NCI-H1417 treated with DMSO at 0.1 percent for 48 hours (cell line): ENCODE measurements at places on chromosomes 4 and X.

DNA sequence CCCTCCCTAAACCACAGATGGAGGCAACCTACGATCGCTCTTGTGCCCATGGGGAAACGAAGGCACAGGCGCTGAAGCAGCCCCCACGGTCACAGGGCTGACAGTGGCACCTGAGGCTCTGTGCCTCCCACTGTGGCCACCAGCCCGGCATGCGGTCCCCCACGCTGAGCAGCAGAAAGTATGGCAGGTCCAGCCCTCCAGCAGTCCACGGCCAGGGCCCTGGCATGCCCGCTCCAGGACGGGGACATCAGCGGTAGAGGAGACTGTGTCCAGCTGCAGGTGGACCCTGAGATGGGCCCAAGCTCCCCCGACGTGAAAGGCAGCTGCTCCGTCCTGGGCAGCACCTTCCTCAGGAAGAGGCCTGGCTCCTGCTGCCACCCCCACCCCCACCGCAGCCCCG is 61.2 kb downstream of the FAM53A start:
- no peak for DNase-seq

DNA sequence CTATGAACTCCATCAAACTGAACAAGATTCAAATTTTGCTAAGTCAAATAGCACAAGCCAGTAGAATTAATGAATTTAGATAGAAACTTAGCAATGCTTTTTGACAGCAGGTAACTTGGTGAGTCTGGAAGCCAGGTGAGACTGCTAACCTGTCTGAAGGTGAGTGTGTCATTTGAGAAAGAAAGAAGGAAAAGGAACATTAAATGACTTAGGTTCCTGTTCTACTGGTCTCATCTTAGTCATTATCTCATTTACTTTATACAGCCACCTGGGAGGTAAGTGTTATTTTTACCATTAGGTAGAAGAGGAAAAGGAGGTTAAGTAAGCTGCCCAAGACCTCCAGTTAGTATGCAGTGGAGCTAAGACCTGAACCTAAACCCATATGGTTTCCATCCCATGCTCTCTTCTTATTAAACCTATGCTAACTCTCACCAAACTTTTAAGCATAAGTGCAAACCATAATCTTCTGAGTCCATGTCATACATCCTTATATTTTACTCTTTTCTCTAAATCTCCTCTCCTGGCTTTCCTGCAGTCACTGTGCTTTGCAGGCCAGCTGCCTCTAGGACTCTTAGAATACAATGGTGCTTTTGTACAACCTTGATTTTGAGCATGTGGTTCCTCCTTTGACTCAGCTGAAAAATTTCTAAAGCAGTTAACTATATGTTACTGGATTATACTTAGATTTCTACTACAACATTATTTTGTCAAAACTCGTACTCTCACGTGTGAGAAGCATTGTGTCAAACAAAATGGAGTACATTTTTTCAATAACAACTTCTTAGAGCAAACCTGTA is 68.5 kb downstream of the ATP10D start:
- DNase-seq, result no peak

- no peak for DNase-seq
Measured at GRCh38 chrX:149494844-149495565, 10.1 kb downstream of the IDS start.

GRCh38 chr4:145131848-145132247 is 33.7 kb downstream of the ABCE1 start:
- no peak for DNase-seq

- DNase-seq, result no peak
Measured at GRCh38 chr4:27020603-27021002, 160.0 kb downstream of the STIM2 start.

DNA sequence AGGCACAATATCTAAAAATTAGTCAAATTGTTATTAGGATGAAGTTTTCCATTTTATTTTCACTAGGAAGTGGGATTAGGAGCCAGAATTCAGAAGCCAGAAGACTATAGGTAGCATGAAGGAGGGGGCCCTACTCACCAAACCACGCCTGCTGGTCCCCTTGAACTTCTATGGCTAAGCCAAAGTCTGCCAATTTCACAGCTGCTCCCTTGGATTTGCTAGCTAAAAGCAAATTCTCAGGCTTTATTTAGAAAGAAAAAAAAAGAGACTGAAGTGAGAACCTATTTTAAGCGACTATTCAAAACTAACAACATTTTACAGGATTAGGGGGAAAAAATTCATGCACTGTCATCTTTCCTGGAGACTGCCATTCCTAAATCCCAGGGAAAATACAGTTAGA is 224.3 kb downstream of the CAMK2D start:
- no peak for DNase-seq

DNA sequence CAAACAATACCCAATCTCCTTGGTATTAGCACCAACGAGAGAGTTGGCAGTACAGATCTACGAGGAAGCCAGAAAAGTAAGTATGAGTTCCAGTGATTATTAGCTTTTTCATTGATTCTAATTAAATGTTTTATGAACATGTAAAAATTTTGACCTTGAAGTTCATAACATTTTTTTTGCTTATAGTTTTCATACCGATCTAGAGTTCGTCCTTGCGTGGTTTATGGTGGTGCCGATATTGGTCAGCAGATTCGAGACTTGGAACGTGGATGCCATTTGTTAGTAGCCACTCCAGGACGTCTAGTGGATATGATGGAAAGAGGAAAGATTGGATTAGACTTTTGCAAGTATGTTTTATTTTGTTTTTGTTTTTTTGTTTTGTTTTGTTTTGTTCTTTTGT is 10.1 kb downstream of the DDX3X start:
- no peak for DNase-seq

- DNase-seq, result no peak
Measured at GRCh38 chr4:94221916-94222315, 14.3 kb downstream of the SMARCAD1 start.

GRCh38 chr4:24024157-24024556 is 134.3 kb upstream of the PPARGC1A start:
- no peak for DNase-seq

DNA sequence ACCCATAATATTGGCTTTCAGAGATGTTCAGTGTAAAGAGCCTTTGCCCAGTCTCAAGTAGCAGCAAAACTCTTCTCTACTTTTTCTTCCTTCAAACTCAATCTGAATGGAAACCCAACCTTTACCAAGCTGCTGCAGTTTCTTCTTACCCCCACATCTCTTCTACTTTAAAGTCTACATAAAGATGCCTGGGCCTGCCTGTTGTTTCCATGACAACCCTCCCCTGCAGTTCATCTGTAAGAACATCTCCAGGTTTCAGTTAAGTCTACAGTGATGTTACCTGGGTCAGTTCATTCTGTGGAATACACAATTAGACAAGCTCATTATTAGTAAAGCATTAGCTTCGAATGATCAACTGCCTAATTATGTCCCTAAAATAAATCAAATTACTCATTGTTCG is 81.4 kb downstream of the SPANXN3 start:
- DNase-seq, result no peak

DNA sequence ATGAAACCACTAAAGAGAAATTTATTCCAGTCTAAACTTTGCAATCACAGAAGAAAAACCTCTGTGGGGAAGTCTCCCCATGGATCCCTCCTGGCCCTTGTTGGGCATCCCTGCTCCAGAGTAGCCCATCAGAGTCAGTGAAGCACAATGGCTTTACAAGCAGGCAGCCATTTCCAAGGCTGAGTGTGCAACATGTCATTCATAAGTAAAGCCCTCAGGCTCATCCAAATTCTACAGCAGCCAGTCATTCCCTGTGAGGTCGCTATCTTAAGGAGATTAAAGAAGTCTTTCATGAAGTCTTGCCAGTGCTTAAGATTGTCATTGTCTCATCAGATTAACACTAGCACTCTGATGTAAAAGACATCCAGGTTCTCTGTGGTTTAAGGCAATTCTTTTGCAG is 17.0 kb upstream of the MAPK10 start:
- DNase-seq, result no peak

DNA sequence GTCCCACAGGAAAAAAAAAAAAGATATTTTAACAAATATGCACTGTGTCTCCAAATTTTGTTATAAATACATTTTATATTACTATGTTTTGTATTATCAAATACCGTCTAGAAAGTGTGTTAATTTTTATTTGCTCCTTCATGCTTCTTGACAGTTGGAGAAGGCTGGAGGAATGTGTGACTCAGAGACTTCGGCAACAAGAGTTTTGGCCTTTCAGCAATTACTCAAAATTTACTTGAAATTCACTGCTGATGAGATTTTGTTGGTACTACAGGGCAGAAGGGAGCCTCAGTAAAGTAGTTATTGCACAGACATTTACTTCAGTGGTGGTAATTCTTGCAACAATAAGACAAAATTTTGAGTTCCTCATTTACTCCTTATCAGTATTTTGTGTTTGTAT is 2164.0 kb downstream of the PCDH7 start:
- no peak for DNase-seq

DNA sequence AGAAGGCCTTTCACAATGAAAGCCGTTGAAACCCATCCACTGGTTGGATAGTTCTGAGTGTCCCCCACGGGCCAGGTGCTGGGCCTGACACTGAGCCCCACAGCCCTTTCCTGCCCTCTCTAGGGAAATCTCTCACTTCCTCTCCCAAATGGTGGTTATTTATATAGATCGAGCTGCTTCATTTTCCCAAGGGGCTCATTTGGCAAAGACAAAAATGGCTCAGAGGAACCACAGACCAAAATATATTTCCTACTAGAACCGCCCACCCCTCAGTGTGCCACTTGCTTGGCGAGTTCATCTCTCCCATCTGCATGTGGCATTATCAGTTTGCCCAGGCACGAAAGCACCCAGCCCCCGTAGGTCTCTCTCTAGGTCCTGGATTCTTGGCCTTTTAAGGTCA is 53.3 kb upstream of the STIM2 start:
- DNase-seq, result no peak

DNA sequence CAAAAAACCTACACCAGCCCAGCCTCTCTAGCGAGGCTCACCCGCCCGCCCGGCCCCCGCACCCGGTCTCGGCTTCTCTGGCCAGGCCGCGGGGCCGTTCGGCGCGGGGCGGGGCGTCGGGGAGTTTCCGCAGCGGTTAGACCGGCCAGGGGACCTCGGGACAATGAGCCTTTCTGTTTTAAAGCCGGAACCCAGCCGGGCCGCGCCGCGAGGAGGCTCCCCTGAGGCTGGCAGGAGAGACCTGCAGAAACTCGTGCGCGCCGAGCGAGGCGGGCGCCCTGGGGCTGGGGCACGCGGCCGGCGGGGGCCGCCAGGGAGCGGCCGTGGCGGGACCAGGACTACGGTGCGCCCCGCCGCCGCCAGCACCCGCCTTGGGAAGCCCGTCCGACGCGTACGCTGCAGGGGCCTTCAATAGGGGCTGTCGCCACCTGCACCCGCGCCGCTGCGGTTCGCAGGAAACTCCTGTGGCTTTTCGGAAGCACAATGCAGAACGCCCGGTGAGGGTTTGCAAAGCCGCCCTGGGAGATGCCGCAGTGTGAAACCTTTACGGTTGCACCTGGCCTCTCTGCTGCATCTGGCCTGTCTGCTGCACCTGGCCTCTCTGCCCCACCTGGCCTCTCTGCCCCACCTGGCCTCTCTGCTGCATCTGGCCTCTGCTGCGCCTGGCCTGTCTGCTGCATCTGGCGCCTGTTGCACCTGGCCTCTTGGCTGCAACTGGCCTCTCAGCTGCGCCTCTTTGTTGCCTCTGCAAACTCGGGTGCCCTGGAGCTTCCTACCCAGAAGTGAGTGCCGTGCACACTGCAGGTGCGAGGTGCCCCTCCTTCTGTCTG is 63.9 kb downstream of the TRAPPC11 start:
- peak; percentile 42 for DNase-seq

DNA sequence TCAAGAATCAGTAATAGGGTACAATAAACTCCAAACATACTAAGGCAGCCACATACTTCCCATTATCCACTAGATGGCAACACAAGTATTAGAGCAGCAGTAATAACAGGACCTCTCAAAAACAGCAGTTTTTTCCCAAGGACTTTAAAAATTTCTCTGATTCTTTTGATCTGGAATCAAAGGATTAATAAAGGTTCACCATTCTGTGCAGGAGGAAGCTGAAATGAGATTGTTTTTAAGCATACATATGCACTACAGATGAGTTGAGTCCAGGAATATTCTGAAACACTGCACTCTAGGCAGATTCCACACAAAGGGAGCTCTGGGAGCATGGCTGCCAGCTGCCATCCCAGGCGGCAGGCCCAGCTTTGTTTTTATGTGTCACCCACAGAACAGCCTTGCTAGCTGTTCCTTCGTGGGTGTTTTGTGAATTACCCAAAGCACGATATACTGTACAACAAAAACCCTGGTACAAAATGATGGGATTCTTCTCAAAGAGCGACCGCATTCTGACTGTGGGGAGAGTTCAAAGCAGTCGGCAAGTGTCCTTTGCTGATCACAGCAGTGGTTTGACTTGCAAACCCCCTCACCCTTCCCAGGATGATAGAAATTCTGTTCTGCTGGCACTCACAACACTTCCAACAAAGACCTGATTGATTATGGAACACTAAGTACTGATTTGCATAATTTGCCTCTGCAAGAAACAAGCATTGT is 61.0 kb downstream of the STX18 start:
- no peak for DNase-seq

DNA sequence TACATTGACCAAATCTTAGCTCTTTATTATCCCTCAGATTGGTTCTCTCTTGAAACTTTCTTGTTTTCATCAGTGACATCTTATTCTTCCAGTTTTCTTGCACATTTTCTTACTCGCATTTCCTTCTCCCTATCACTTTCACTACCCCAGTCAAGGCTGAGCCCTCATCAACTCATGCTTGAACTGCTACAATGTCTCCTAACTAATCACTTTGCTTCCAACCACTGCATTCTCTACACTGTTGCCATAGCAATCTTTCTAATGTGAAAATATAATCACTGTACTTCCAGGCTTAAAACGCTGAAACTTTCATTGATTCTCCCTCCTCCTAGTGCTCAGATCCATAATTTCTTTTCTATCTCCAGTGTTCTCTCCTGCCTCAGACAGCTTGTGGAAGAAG is 22.2 kb upstream of the LPAR4 start:
- DNase-seq, result no peak
